Lung microvascular endothelial cell (primary cell): ENCODE measurements at places on chromosomes 3 and 15.

GRCh38 chr3:47298439-47298838 lies 15.7 kb downstream of the KLHL18 start:
- no peak for DNase-seq

DNA sequence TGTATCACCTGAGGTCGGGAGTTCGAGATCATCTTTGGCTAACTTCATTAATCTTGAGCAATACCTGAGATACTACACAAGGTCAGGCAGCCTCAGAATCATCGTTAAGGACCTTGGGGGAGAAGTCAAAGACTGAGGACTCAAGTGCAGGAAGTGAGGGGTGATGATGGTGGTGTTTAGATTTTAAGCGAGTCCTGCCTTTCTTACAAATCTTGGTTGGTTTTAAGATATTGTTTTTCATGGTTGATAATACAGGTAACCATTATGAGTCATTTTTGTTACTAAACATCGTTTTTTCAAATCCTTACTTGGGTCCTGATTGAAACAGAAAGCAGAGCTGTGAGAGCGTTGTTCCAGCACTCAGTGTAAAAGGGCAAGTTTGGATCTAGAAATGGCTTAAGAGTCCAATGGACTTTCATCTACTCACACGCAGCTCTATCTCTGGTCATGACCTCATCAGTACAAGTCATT lies 4.1 kb downstream of the RASGRP1 start:
- DNase-seq = no peak

- no peak for DNase-seq
Measured at GRCh38 chr3:19248143-19248542, 99.8 kb downstream of the KCNH8 start.

GRCh38 chr15:39770748-39771689 lies 11.6 kb downstream of the FSIP1 start:
- peak; percentile 33 for DNase-seq

GRCh38 chr3:112459750-112460149 lies 39.5 kb downstream of the BTLA start:
- DNase-seq = no peak

GRCh38 chr3:149813367-149814281 lies 609 bp downstream of the RNF13 start:
- DNase-seq = peak; percentile 41

GRCh38 chr3:187773233-187774184 lies 28.2 kb upstream of the BCL6 start:
- DNase-seq = no peak

- DNase-seq = no peak
Measured at GRCh38 chr3:186580785-186581184, 10.3 kb downstream of the DNAJB11 start.

GRCh38 chr3:58121183-58121582 lies 89.6 kb downstream of the DNASE1L3 start:
- no peak for DNase-seq

- no peak for DNase-seq
Measured at GRCh38 chr3:11452312-11452711, 180.1 kb downstream of the ATG7 start.

- no peak for DNase-seq
Measured at GRCh38 chr15:66545255-66545654, 20.5 kb downstream of the LCTL start.

GRCh38 chr15:40335938-40336743 lies 4.6 kb downstream of the CCDC9B start:
- no peak for DNase-seq

GRCh38 chr3:157142315-157142714 lies 17.6 kb downstream of the CCNL1 start:
- DNase-seq = no peak

DNA sequence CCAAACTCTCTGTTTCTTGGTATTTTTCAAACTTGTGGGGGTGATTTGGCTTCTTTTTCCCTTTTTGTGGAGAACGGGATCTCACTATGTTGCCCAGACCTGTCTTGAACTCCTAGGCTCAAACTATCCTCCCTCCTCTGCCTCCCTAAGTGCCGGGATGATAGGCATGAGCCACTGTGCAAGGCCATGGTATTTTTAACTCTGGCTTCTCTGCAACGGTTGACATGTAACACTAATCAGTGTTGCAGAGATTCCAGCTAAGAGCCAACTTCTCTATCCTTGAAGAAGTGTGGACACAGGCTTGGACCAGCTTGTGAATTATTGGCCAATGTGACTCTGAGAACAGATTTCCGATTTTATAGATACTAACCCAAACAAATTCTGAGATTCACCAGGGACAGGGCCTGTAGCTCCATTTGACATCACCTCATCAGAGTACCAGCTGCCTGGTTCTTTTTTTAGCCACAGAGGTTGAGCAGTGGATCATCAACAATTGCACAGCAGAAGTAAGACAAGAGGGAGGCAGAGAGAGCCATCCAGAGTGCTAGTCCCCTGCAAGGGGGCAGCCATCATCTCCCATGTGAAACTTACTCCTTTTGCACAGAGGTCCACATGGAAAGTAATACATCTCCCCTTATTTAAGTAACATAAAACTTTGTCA lies 98.1 kb upstream of the SYNPR start:
- no peak for DNase-seq

- peak; percentile 79 for DNase-seq
Measured at GRCh38 chr3:149613988-149614387, 43.8 kb downstream of the WWTR1 start.

DNA sequence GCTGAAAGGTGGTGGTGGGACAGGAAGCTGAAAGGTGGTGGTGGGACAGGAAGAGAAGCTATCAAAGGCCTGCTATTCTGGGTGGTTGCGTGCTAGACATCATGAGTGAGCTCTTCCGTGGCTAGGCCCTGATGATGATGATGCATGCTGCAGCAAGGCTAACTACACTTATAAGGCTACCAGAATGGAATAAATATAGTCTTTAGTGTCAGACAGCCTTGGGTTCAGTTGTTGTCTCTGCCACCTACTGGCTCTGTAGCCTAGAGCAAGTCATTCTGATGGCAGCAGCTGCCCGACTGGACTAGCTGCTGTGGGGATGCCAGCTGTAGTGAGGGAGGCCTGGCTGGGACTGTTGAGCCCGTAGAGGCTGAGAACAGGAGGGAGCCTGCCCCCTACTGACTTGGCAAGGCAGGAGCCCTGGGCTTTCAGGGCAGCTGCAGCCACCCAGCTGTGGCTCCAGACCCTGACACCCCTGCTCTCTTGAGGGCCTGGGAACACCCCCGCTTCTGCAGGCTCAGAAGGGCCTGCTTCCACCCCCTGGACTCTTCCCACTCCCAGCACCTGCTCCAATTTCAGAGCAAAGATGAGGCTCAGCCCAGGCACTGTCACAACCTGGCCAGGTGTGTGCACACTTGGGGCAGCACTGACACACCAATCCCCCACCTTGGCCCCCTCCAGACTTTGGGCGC lies 21.4 kb upstream of the ZBED2 start:
- DNase-seq = no peak

DNA sequence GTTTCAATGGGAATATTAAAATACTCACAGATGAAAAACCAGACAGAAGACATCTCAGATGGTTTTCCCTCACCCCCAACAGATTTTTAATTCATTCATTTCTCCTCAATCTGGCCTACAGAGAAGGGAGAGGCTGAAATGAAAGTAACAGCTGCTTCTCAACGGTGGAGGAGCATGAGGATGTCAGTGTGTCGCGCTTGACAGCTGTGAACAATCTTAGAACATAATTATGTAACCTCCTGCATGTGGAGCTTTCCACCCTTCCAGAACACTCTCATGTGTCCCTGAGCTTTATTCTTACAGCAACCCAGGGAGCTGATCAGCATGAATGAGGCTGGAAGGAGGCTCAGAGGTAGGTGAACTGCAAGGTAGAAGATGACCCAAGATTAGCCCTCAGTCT lies 52.7 kb downstream of the MB21D2 start:
- DNase-seq = no peak

DNA sequence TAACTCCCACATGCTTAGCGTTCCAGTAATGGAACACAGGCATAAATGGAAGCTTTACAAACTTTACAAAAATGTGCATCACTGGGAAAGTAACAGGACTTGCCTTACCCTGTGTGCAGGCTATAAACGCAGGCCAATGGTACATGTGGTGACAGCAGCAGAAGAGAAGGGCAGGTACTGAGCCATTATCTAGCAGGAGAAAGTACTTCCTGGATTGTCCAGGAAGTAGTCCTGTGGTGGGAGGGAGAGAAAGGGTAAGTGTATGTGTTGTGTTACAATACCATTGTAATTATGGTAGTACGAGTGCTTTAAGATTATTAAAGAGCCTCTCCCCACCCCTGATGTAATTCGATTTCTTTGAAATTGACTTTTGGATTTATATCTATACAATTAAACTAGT lies 5.3 kb downstream of the ATP1B3 start:
- DNase-seq = no peak

DNA sequence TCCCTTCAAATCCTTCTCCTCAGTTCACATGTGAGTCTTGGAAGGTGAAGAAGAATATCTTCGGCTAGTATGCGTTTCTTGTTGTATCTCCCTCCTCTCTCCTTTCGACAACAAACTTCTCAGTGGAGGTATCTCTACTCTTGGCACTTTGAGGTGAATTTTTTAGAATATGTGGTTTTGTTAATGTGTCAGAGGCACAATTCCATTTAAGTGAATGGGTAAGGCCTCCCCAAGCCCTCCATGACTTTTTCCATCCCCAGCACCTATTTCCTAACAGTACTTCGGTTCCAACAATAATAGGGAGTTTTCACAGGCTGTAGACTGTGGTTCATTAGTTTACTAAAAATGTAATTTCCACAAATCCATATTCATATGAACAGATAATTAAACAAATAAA lies 74.2 kb downstream of the TM4SF4 start:
- peak; percentile 42 for DNase-seq

DNA sequence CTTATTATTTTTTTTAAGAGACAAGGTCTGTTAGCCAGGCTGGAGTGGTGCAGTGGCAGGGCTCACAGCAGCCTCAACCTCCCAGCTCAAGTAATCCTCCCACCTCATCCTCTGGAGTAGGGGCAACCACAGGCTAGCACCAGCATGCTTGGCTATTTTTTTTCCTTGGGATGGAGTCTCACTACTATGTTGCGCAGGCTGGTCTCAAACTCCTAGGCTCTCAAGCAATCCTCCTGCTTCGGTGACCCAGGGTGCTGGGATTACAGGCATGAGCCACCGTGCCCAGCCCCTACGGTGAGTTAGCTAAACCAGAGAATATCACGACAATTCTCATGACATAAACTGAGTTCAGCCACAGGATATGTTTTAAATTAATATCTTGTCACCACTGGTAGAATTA lies 2.0 kb downstream of the DCUN1D1 start:
- DNase-seq = no peak

DNA sequence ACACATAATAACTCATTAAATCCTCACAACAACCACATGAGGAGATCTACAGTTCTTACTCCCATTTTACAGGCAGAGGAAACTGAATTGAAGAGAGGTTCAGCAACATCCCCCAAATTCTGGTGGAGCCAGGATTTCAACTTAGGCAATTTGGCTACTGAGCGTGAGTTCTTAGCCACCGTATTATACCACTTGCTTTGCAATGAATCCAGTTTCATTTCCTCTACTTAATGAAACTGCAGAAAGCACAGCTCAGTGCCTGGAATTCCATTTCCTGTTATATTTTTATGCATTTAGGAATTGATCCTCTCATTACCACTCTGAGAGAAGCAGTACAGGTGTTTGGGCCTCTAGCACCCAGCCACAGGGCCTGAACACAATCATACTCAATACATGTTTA lies 4.3 kb downstream of the ZNF860 start:
- DNase-seq = no peak

- DNase-seq = peak; percentile 84
Measured at GRCh38 chr15:41989573-41990242, 17.4 kb upstream of the EHD4 start.

DNA sequence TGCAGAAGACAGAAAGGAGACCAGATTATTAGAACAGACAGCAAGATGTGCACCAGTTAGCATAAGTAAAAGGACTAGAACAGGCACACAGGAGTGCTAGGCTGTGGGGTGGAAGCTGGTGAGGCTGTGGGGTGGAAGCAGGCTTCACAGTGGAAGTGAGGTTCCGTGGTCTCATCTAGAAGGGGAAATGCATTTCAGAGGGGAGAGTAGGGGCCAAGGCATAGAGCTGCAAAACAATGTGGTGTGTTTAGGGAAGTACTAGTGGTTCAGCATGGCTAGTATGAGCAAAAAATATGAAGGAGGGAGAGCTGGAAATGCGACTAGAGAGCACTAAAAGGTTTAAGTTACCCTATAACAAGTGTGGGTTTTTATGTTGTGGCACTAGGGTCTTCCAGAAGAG lies 6.5 kb downstream of the POPDC2 start:
- DNase-seq = no peak

GRCh38 chr3:13544293-13544831 lies 4.6 kb upstream of the FBLN2 start:
- no peak for DNase-seq

- no peak for DNase-seq
Measured at GRCh38 chr3:131933665-131934064, 101.1 kb downstream of the CPNE4 start.

- no peak for DNase-seq
Measured at GRCh38 chr3:128686465-128686864, 35.8 kb upstream of the RPN1 start.

DNA sequence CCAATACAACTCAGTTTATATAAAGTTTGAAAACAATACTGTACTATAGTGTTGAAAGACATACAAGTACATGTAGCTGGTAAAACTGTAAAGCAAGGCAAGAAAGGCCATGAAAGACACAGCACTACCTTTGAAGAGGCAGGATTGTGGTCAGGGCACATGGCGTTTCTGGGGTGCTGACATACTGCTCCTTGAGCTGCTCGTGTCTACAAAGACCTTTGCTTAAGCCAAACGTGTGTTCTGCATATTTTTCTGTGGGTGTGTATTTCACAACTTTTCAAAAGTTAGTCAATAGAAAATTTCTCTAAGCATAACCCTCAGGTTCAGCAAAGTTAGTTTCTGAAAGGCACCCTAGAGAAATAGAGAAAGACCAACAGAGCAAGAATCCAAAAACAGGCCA lies 14.1 kb upstream of the TOPAZ1 start:
- DNase-seq = no peak

DNA sequence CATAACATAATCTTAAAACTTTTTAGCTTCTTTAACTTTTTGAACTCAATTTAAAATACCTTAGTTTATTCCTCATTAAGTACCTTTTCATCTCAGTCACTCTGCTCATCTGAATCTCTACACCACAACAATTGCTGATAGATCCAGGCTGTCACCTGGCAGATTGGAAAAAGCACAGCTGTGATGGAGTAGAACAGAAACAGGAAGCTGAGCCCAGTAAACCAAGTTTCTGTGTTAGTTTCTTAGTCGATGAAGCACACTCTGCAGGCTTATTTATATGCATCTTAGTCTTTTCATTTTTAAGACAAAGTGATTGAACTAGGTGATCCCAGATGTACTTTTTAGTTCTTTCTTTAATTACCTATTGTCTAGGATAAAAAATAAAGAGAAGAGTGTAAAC lies 1398.0 kb upstream of the ALCAM start:
- DNase-seq = no peak

- DNase-seq = peak; percentile 74
Measured at GRCh38 chr3:66037330-66037985, 1.3 kb downstream of the MAGI1 start.

- no peak for DNase-seq
Measured at GRCh38 chr3:8739757-8740504, 6.3 kb downstream of the CAV3 start.

GRCh38 chr3:132253262-132253878 lies 63.8 kb upstream of the ACP3 start:
- peak; percentile 66 for DNase-seq

- no peak for DNase-seq
Measured at GRCh38 chr3:128315313-128315712, 151.4 kb downstream of the DNAJB8 start.
